ENCODE measurements at places on chromosomes 16 and 17.

DNA sequence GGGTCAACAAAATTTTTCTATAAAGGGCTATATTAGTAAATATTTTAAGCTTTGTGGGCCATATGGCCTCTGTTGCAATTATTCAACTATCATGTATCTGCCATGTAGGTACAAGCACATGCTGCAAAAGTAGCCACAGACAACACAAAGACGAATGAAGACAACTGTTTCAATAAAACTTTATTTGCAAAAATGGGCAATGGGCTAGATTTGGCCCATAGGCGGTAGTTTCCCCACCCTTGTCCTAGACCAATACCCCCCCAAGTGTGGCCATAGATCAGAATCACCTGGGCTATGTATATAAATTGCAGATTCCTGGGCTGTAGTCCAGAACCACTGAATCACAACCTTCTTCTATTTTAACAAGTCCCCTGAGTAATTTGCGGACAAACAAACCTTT lies 331.0 kb upstream of the PSMD7 start:
- no peak for DNase-seq

GRCh38 chr16:57752581-57753447 lies 17.2 kb downstream of the KATNB1 start:
- DNase-seq = no peak

GRCh38 chr16:73054813-73055482 lies 7.0 kb upstream of the ZFHX3 start:
- DNase-seq = no peak

DNA sequence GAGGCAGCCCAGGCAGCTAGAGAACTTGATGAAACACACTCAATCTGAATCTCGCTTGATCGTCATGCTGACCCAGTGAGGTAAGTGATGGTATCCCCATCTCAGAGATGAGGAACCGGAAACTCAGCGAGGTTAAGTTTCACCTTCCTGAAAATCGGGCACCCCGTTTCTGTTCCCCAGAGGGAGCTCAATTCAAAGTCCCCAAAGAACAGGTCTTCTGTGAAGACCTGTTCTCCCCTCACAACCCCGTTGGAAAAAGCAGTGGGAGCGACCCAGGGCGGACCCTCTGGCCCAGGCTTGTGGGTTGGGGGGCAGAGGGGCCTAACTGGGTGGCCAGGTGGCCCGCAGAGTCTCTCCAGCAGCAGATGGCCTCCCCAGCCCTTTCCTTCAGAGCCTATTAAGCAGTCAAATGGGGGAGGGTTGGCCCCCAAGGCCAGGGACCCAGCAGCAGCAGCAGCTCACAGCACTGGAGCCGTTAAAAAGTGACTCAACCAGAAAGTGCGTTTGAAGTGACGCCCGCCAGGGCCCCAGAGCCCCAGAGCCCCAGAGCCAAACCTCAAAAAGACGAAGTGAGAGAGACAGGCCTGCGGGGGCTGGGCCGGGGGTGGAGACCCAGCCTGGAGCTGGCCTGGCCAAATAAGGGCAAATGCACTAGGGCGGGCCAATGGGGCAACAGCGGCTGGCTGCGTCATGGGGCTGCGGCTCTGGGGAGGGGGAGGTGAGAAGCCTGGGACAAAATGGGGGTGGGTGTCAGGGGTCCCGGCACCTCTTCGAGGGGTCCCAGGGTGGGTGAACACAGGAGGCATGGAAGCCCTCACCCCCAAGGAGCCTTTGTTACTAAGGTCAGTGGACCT lies 9.2 kb upstream of the TSPOAP1 start:
- no peak for DNase-seq

GRCh38 chr17:74862108-74862901 lies 2.6 kb upstream of the GRIN2C start:
- DNase-seq = peak; percentile 84

- peak; percentile 13 for DNase-seq
These were observed 124.2 kb downstream of the TMEM132E start for GRCh38 chr17:34703533-34703932.

- DNase-seq = no peak
These were observed 152.5 kb downstream of the BANP start for GRCh38 chr16:88103581-88104188.

DNA sequence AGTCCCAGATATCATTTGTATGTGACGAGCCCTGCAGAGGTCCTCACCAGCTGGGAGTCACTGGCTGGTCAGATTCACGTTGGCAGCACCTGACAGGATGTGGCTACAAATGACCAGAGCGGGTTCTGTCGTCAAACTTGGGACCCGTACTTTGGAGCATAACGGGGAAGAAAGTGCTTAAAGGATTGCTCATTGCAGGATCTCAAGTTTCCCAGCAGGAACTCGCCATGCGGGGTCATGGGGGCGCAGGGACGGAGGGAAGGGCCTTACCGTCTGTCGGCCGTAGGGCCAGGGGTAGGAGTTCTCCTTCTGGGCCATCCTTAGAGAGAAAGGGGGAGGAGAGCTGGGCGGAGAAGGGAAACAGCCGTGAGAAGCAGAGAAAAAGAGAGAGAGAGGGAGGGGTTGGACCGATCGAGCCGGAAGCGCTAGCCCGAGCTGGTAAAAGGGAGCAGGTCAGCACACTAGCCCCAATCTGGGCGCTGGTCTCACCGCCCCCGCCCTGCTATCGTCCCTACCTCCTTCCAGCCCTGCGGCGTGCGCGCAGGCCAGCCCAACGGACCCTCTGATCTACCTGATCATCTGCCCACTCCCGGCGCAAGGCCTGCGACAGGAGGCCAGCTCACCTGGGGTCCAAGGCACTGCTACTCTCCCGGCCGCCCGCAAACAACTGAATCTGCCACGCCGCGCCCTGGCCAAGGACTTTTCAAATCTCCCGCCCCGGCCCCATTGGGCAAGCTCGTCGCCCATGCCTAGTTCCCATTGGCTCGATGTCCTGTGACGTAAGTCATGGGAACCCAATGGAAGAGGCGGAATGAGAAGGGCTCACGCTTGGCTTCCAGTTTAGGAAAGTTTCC lies at the start of gene AURKB:
TSS of gene AURKB (minus strand) at position 669 of the 854 bp plus-strand sequence. CDS start at position 318, 351 bp downstream.
- DNase-seq = peak; percentile 99

- DNase-seq = no peak
These were observed 29.5 kb downstream of the SMURF2 start for GRCh38 chr17:64632606-64633005.

- no peak for DNase-seq
These were observed 449.0 kb upstream of the CDH5 start for GRCh38 chr16:65917466-65917865.
